Fibroblast of lung (primary cell): ENCODE measurements at places on chromosomes 6 and 20.

DNA sequence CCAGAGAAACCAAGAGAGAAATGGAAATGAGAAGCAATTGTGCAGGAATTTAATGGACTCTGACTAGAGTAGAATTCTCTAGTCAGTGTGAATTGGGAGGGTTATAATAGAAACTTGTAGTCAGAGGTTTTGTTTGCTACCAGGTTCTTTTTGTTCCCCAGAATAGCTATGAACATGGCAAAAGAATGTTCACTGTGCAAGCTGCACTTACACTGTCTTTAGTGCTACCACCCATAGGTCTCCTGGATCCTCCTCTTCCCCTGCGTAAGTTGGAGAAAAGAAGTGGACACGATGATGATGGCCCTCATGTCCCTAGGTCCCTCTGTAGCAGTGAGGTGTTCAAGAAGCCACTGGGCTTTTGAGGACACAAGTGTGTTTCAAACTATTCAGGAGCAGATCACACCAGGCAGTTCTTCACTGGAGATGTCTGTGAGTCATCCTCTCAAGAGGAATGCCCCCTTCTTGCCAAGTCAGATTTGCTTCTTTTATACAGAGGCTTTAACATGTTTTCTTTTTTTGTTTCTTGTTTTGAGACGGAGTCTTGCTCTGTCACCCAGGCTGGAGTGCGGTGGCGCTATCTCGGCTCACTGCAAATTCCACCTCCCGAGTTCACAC is 47.6 kb upstream of the SMIM8 start:
- peak; percentile 84 for DNase-seq

- no peak for DNase-seq
These were observed 621.5 kb downstream of the TENT5A start for GRCh38 chr6:81130969-81131368.

DNA sequence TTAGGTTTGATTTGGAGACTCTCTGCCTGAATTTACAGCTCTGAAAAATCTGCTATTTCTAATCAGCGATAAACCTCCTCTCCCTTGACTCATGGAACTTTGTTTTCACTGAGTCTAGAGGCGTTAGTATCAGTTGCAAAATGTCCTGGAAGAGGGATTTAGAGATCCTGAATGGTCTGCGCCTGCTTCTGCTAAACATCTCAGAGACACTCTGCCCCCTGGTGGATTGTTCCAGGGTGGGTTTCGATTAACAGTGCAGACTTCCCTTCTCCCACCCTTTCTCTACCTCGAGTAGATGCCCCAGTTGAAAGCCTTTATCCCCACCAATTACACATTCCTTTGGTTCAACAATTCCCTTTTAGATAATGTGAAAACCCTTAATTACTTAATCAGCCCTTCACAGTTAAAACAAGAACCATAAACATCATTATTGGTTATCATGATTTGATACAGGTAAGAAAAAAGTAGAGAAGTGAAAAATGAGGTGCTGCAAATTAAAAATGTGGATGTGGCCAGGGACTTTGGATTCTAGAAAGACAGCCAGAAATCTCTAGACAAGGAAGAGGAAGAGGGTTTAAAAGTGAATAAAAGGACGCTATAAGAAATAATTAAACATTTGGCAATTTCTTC is 5.5 kb downstream of the HTR1B start:
- DNase-seq, result peak; percentile 88

DNA sequence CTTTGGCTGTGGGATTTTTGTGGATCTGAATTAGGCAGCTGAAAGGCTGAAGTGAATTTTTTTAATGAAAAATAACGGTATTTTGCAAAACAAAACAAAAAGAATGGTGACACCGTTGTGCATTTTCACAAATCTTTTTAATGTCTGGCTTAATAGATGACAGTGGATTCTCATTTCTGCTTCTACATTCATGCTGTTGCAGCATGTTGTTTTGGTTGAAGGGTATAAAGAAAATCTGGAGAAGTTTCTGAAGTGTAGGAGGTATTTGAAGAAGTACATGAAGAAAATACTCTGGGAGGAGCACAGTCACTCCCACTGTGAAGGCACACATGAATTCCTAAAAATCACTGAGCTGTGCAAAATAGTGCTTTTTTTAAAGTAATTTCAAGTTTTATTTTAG is 3.1 kb upstream of the MAP3K5 start:
- no peak for DNase-seq

DNA sequence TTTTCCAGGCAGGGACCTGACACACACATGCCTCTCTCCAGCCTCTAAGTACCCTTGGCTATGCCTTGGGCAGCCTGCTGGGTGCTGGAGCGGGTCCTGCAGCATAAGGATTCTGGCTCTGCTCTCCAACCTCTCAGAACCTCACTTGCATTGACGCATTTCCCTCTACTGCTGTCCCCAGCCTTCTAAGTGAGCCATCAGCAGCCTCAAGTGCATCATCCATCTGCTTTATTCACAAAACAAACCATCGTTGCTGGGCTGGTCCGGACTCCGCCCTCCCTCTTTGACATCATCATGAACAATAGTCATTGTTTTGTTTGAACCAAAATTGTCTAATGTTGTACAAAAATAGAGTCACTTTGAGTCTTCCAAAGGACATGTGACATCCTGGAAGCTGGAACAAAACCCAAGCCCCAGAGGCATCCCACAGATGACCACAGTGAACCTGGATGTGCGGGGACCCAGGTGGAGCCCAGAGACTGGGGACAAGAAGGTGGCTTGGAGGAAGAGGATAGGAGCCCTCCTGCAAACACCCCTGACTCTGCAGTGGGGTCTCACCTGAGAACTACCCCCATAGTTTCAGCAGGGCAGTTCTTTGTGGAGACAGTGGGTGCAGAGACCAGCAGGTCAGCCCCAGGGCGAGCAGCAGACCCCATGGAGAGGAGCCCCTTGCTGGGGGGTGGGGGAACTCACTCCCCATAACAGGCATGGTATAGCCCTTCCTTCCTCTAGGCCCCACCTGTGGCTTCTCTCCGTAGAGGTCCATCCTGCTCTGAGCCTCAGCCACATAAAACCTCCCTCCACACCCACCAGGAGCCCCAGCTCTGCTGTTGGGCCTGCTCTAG is 230.1 kb downstream of the SYNDIG1 start:
- DNase-seq, result no peak

DNA sequence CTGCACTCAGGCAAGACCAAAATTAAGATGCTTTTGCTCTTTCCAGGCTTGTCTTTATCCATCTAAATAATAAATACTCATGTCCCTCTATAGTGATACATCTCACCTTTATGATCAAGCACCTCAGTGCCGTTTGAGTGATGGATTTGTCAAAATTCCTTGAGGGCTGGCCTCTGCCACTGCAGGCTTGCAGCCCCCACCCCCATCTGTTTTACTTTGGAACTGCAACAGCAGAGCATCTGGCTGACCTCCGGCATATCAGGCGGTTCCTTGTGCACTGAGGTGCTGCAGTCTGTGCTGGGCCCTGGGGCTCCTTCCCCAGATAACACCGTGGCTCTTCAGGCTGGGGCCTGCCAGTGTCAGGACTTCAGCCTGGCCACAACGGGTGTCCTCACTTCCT is 386.9 kb downstream of the CDH26 start:
- DNase-seq, result no peak

DNA sequence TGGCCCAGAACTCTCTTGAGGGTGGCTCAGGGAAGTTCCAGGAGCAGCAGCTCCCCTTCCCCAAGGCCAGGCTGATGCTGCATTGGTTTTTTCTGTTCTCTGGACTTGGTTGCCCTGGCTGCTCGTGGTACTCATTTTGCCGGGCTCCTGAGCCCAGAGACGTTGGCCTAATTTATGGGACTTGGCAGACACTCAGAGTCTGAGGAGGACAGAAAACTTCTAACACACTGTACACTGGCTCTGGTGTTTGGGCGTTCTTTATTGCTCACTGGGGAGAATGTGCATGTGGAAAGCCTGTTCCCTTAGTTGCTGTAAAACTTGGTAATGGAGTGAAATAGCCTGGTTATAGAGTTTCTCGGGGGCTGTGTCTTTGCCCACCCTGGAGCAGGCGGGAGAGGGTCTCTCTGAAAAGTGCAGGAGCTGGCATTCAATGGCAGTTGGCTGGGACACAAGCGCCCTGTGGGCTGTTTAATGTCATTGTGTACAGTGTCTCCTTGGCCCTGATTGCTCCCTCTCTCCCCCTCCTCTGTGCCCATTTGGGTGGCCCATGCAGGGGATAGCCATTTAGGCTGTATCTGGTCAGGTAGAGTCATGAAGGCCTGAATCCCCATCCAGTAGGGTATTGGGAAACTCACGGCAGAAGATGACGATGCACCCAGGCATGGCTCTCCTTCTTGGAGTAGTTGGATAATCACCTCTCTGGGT is 109.3 kb downstream of the CDC5L start:
- no peak for DNase-seq

- DNase-seq, result no peak
These were observed 40.0 kb downstream of the CYP39A1 start for GRCh38 chr6:46612645-46613044.

DNA sequence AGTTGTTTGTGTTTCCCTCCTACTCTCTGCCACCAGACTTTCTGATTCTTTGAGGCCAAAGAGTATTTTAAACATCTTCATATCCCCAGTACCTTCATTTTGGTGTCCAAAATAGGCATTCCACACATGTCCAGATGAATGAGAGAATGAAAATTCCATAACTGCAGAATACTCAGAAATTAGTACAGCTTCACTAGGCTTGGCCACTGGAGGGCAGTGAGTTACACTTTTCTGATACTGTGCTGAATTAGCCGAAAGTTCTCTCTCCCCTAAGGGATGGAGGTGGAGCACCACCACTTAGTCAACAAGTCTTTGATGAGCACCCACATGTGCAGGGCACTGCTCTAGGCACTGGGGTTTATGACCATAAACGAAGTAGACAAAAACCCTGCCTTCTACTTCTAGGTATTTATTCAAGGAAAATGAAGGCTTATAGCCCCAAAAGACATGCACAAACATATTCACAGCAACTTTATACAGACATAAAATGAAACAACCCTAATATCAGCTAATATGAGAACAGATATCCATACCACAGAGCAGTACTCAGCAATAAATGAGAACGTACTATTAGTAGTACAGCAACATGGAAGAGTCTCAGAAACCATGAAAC is 46.1 kb upstream of the TMEM217 start:
- peak; percentile 34 for DNase-seq

DNA sequence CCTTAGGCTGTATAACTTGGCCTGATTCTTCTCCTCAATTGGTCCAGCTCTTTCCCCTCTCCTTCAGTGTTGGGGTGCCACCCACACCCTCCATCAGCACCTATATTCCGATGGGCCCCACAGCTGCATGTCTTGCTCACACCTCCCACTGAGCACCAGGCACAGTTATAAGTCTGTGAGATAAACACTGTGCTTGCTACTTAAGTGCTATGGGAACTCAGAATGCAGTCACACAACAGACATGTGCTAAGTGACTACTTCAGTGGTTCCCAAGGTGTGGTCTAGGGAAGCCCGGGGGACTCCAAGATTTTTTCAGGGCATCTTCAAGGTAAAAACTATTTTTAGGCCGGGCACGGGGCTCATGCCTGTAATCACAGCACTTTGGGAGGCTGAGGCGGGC is 7.3 kb downstream of the ZC3H12D start:
- no peak for DNase-seq

DNA sequence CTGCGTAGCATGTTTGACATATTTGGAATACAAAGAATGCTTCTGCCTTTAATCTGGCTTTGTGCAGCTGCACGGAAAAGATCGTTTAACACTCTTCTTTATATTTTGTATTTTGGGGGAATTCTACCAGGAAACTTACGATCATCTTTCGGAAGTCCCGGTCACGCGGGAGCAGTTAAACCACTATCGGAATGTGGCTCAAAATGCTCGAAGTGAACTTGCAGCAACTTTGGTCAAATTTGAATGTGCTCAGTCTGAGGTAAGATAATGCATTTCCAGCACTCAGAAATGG is 42.3 kb downstream of the CCDC170 start:
- no peak for DNase-seq

DNA sequence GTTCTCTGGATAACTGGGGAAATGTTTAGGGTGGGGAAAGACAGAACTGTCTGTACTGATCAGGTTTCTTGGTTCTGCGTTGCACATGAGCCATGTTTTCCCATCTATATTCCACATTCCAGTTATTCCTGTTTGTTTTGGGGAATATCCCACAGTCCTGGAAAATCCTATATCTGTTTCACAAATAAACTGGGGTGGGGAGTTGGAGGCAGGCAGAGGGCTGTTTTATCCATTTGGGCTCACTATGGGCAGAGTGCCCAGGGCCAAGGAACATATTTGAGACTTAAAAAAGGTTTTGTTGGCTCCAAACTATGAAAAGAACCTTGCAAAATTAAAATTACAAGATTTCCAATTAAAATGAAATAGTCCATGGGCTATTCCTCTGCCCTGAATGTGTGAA is 21.5 kb downstream of the FOXP4 start:
- no peak for DNase-seq

DNA sequence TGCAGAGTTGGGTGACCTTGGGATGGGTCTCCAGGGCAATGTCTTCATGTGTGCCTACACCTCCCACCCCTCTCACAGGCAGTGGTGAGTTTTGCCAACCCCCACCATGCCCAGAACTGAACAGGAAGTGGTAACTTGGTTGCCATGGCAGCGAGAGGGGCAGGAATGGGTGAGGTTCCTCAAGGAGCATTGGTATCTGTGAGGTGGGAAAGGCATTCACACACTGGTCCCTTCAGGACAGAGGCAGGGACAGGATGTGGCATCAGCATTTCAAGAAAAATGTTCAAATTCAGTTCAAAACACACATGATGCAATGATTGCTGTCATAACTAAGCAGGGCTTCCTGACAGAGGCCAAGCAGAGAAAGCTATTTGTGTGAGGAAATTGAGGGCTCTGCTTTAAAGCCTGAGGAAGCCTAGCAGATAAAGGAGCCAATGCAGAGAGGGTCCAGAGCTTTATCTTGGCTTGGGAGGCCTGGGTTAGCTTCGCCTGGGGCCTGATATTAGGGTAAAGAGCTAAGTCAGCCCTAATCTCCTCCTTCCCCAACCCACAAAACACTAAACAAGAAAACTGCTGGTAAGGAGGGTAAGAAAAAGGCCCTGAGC is 551 bp downstream of the TREML2 start:
- DNase-seq, result no peak

- no peak for DNase-seq
These were observed 178.6 kb downstream of the RFPL4B start for GRCh38 chr6:112525749-112526148.

GRCh38 chr6:61562098-61562497 is 723.9 kb downstream of the KHDRBS2 start:
- no peak for DNase-seq

GRCh38 chr6:56353860-56354259 is 106.5 kb upstream of the COL21A1 start:
- DNase-seq, result no peak

- no peak for DNase-seq
These were observed 212.2 kb upstream of the BTBD3 start for GRCh38 chr20:11705512-11705911.

GRCh38 chr6:92682516-92683398 is 736.6 kb downstream of the EPHA7 start:
- no peak for DNase-seq

DNA sequence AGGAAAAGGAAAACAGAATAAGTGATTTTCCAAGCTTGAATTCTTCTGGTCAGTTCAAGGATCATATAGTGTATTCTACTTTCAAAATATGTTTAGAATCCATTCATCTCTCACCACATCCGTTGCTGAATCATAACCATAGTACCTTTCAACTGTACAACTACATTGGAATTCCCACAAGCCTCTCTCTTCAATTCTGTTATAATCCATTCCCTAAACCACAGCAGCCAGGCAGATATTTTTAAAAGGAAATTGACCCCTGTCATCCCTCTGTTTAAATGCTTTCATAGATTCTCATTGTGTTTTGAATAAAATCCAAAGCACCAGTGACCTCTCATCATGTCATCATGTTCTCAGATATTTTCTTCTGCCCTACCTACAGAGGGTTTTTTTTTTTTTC is 412.7 kb downstream of the GRIK2 start:
- no peak for DNase-seq

GRCh38 chr6:110315869-110316398 is 42.2 kb downstream of the METTL24 start:
- DNase-seq, result no peak
